ENCODE measurements at places on chromosomes 4 and X.

- DNase-seq = peak; percentile 30
These were observed 18.8 kb upstream of the YTHDC1 start for GRCh38 chr4:68368691-68369131.

GRCh38 chr4:83629945-83630721 is 94.2 kb downstream of the GPAT3 start:
- peak; percentile 21 for DNase-seq

GRCh38 chr4:52317361-52317879 is 266.3 kb downstream of the SPATA18 start:
- no peak for DNase-seq

DNA sequence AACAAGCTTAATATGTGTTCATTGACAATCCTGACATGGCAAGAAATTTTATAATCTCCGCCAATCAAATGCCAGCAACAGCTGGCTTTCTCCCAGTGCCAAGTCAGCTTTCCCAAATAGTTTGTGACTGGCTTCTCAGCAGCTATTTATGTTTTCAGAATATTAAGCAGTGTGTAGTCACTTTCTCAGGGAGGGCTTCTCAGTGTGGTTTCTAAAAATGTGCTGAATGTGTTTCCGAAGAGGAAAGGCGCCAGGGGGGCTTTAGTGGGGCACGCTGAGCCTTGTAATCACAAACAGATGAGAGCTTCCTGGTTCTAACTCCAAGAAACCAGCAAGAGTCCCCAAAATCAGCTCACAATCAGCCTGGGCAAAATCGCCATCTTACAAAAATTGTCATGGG is 258.7 kb upstream of the CPEB2 start:
- peak; percentile 11 for DNase-seq

DNA sequence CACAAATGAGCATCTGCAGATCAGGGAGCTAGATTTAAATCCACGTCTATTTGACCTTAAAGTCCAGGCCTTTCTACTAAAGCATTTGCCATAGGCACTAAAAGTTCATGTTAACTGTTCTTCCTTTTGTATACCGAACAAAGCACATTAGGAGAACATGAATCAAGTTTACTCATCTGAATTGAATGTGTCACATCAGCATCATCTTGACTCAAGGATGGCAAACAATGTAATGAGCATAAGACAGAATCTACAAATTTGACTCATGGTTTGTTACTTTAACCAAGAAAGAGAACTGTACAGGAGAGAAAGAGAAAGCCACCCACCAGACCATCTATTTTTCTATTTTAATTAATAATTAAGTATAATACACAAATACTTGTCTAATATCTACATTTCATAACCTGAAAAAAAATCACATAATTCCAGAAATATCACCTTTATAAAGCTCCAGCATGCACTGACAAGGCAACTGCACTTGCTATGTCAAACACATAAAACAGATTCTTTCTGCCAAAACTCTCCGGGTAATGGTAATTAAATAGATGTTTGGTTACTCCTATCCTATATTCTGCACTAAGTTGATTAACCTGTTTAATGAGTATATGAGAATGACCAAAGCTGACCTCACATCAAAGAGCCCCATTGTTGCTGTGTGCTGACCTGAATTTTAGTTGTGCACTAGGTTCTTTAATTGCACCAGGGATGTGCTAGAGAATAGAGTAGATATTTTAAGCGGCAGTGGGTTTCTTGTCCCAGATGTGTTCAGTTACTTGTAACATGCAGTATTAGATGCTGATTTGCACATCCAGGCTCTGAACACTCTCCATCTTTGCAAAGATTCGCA is 42.5 kb upstream of the LEF1 start:
- DNase-seq = no peak

GRCh38 chr4:36255577-36255976 is 11.3 kb upstream of the ARAP2 start:
- no peak for DNase-seq

GRCh38 chrX:130179170-130179569 is 7.4 kb downstream of the RAB33A start:
- DNase-seq = no peak

GRCh38 chr4:4320951-4321714 is 31.1 kb downstream of the ZBTB49 start:
- DNase-seq = no peak
